Tracheal epithelial cell (primary cell): ENCODE measurements at places on chromosomes 5 and 9. TPM values are rescaled to one million over a fixed set of nuclear protein-coding genes. Genes with fewer than 3 reads are reported as not detected.

The FAXDC2 gene
- total RNA-seq = 1.7 and 2.1 TPM in 2 replicates

The SPATA31C1 gene
- not detected in 2 replicates for total RNA-seq

The SOHLH1 gene
- not detected in 2 replicates for total RNA-seq

The CSF2 gene
- 69.2 TPM in 1 of 2 replicates, not detected in the other for total RNA-seq

The OR2V1 gene
- not detected in 2 replicates for total RNA-seq

The BOD1 gene
- 78.4 and 86.3 TPM in 2 replicates for total RNA-seq

The ADAMTSL2 gene
- under 0.01 TPM in 1 of 2 replicates, not detected in the other for total RNA-seq

The PTGDS gene
- total RNA-seq = not detected in 2 replicates

The SLCO6A1 gene
- not detected in 2 replicates for total RNA-seq

The LCN15 gene
- total RNA-seq = under 0.01 TPM in 1 of 2 replicates, not detected in the other

The ELOVL7 gene
- total RNA-seq = 14.1 and 22.7 TPM in 2 replicates

The GFI1B gene
- total RNA-seq = not detected in 2 replicates

The PCDHB3 gene
- 0.21 and 0.48 TPM in 2 replicates for total RNA-seq

The UNC5A gene
- total RNA-seq = 0.24 TPM in 1 of 2 replicates, not detected in the other

The FOXD4L4 gene
- not detected in 2 replicates for total RNA-seq

The LTC4S gene
- total RNA-seq = 1.1 TPM in 1 of 2 replicates, not detected in the other

The GABBR2 gene
- total RNA-seq = not detected in 2 replicates
